ENCODE measurements at places on chromosomes 2 and 18.

DNA sequence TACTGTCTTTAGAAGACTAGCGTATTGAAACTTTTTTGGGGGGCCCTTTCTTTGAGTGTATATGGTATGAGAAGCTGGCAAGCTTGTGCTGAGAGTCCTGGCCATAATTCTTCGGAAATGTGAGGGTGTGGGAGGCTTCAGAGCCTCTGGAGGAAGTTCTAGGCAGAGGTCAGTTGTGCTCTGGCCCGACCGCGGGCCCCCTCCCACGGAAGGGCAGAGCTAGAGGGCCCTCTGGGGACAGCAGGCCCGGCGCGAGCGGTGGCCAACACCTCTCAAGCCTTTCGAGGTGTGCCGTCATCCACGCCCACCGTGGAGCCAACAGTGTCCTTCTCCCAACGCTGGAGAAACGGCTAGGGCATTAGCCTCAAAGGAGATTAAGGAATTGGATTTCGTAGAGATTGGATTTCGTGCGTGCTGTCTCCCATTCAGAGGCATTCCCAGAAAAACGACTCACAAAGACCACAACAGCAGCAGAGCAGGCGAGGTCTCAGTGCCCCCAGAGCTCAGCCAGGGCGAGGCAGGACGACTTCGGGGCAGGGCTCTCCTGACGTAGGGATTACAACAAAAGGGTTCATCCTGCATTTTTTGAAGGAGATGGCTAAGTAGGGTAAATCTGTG, 2.2 kb upstream of the MTCL1 start:
- peaks cover 2% of the 10 kb centered on the region for H3K36me3 ChIP-seq
- DNase-seq, result no peak
- H3K4me3 ChIP-seq, result no peak overlapping the region
- peaks cover 63% of the 10 kb centered on the region for H3K27me3 ChIP-seq
- no peak overlapping the region for H3K27ac ChIP-seq

DNA sequence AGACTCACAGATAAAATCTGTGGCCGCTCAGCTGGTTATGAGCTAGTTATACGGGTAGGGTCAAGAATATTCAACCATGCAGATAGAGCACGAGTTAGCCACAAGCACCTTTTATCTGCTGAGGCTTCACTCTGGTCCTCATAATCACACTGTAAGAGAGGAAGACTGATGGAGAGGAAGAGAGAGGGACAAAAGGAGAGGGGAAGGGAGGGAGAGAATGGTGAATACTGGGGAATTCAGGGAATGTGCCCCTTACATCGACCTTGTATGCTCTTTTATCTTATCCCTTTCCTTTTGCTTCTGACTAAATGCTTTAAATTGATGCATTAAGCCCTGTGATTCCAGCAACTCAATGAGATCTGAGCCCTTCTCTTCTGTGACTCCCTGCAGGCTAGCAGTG, 333.1 kb downstream of the DSEL start:
- H3K4me1 ChIP-seq, result no peaks in the 10 kb centered on the region
- no peak overlapping the region for H3K27ac ChIP-seq
- no peaks in the 10 kb centered on the region for H3K27me3 ChIP-seq
- H3K4me3 ChIP-seq, result no peak overlapping the region

GRCh38 chr2:214593727-214594126, 182.9 kb downstream of the VWC2L start:
- no peaks in the 10 kb centered on the region for H3K4me1 ChIP-seq
- no peak for DNase-seq

DNA sequence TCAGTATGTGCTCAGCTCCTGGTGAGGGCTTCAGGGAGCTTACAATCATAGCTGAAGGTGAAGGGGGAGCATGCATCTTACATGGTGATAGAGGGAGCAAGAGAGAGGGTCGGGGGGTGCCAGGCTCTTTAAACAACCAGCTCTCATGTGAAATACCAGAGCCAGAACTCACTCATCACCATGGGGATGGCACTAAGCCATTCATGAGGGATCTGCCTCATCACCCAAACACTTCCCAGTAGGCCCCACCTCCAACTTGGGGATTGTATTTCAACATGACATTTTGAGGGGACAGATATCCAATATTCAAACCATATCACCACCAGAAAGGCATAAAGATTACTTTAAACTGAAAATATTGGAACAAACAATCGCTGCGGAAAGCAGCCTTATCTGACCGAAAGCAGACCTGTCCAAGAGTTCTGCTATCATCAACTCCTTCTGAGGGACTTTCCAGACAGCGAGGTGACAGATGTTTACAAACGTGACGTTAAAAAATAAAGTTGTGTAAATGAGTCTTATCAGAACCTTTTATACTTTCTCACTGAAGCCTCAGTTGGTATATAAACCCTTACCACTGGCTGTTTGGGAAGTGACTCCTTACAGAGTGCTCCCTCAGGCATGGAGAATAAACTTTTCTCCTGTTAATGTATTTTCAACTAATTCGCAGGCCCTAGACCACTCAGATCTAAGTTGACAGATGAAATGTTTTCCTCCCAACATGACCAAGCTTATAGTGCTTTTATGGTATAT, 35.5 kb upstream of the PTH2R start:
- no peak overlapping the region for H3K4me3 ChIP-seq
- no peaks in the 10 kb centered on the region for H3K36me3 ChIP-seq
- no peak overlapping the region for H3K27ac ChIP-seq
- no peaks in the 10 kb centered on the region for H3K4me1 ChIP-seq

GRCh38 chr2:72275084-72275483, 127.4 kb upstream of the CYP26B1 start:
- no peaks in the 10 kb centered on the region for H3K27me3 ChIP-seq
- H3K4me1 ChIP-seq, result no peaks in the 10 kb centered on the region
- H3K4me3 ChIP-seq, result no peak overlapping the region
- no peaks in the 10 kb centered on the region for H3K36me3 ChIP-seq
- no peak for DNase-seq

All from activated CD4-positive, alpha-beta T cell treated with anti-CD3 and anti-CD28 coated beads, Interleukin-2, amount 10 ng/mL, durations not matched to agents 7 days and 5 days (primary cell).